ENCODE measurements at places on chromosomes 12 and 14.

DNA sequence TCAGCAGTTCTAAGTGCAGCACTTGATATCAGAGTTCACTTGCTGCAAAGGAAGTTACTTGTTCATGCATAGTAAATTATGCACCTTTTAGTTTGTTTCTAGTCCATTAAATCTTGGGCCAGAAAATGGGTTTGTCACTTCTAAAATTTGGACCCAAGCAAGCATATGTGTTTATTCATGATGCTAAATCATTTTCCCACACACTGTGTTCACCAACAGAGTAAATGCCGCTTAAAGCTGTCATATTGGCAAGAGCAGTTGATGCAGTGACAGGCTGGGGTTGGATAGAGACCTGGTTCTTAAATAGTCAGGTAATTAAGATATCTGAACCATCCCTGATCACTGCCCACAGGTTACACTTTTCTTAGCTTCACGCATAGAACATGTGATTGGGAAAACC lies 409.7 kb downstream of the EGLN3 start:
- no peak for DNase-seq

DNA sequence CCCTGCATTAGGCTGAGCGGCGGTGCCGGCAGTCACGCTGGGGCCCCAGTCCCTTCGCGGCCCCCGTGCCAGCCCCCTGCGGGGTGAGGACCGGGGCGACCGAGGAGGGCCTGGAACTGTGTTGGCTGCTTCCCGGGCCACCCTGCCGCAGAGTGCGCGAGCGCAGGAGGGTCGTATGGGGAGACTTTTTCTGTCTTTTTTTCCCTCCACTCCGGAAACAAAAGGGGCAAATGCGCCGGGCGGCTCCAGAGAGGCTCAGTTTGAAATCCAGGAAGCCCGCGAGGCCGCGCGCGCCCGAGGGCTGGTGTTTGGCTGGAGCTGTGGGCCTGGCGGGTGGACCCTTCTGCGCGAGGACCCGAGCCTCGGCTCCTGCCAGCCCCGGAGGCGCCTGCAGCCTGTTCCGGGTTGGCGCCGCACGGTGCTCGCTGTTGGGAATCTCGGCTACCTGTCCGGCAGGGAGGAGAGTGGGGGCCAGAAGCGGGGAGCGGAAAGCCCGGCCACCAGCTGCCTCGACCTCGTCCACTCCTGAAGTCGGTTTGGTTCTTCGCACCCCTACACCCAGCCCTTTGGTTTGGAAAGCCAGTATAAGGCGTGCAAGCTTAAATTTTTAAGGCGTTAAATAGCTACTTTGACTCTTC lies 638 bp downstream of the PLEKHG3 start:
- no peak for DNase-seq

DNA sequence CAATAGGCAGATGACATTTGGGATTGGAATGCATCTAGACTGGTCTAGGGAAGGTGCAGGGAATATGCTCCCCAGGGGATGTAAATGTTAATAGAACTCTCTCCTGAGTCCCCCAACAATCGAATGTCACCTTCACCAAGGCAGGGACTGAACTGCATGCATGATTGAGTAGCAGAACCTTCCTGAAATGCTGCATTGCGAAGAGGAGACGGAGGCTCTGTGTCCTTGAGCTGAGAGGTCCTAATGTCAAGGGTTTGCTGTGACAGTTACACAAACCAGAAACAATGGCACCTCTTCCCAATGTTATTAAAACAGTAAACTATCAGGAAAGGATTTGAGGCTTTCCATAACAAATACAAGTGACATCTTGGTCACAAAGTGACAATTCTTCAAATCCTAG lies 117.5 kb upstream of the SFSWAP start:
- no peak for DNase-seq

- DNase-seq: no peak
These were observed 21.4 kb downstream of the WNT5B start for GRCh38 chr12:1650260-1650977.

DNA sequence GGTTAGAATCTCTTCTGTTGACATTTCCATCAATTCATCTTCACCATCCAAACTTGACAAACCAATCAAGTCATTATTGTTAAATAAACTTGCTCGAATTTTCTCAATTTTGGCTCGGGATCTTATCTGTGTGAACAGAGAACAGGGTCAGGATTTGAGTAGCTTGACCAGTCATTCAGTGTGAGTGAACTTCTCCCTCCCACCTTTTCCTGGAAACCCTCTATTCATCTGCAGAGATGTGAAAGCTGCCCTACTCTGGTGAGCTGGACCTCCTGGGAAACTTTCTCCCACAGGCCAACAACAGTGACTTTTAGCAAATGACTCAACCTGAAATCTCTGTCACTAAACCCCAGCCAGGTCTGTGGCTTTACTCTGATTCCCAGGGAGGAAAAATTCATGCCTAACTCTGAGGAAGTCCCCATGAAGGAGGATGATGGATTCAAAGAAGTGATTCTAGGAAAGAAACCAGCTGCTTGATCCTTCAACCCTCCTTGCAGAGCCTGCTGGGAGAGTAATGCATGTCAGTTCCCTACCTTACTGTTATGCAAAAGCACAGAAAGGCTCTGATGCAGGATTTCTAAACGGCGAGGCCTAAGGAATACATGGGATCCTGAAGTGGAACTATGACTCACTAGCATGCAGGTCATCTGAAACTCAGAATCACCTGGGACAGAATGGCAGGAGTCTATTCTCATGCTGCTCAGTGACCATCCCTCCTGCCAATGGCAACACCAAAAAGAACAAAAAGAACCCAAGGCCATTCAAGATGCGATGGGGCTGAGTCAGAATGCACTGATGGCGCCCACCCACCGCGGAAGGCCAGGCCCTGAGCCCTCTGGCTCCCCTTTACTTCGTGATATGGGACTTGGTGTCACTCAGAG lies 58.0 kb downstream of the TRAFD1 start:
- no peak for DNase-seq

GRCh38 chr14:80167793-80168448 lies 43.4 kb downstream of the DIO2 start:
- no peak for DNase-seq

- no peak for DNase-seq
These were observed 207.1 kb downstream of the GALC start for GRCh38 chr14:87785897-87786296.

GRCh38 chr12:46659032-46659650 lies 166.7 kb downstream of the SLC38A4 start:
- DNase-seq: no peak

GRCh38 chr12:14452865-14453264 lies 87.4 kb downstream of the ATF7IP start:
- DNase-seq: no peak

- DNase-seq: no peak
These were observed 1026.6 kb upstream of the TMEM132C start for GRCh38 chr12:127240249-127240929.

- DNase-seq: no peak
These were observed 6.8 kb upstream of the ATG14 start for GRCh38 chr14:55418411-55418810.

DNA sequence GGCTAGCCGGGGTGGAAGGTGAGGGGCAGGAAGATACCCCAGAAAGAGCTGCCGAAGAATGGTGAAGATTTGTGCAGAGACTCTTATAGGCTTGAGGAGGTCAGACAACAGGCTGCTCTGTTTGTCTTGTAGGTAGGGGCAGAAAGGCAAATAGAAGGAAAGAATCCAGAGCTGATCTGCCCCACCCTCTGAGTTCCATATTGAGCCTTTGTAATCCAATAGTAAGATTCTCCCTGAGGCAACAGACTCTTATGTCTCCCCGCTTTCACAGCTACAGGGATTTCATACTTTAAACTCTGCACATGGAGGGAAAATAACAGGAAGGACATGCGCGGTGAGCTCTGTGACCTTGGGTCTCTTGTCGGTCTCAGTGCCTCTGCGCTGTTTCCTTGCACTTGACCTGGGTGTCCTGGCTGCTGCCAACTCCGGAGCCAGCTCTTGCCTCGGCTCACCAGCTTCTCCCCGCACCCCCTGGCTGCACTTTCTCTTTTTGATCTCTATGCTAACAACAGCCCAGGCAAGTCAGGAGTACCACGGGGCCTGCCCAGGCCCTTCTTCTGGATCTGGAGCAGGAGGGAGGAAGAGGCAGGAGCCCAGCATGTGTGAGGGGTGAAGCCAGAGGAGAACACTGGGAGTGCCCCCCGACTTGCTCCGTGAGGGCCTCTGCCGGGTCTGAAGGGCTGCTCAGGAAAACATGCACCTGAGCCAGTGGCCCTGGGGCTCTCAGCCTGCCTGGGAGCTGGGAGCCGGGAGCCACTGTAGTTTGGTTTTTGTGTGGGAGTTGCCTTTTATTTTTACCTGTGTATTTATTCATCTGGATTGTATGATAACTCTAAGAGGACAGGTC lies 75.8 kb downstream of the PPP1R36 start:
- no peak for DNase-seq

DNA sequence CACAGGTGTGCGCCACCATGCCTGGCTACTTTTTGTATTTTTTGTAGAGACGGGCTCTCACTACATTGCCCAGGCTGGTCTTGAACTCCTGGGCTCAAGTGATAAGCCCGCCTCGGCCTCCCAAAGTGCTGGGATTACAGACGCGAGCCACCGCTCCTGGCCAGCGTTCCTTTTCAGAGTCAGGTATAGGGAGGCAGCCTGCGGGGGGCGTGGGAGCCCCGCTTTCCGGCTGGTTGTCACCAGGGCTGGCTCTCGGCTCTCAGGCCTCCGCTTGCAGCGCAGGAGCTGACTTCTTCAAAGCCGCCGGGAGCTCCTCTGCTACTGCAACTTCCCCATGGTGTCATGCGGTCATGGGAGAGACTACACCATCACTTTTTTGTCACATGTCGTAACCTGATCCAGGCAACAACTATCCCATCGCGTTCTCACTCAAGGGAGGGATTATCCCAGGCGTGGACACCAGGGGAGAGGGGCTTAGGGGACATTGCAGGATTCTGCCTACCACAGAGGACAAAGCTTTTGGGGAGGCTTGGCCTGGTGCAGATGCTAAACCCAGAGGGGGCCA lies 129.4 kb downstream of the SCARB1 start:
- DNase-seq: no peak

- no peak for DNase-seq
These were observed 344.5 kb upstream of the NAV3 start for GRCh38 chr12:77485961-77486854.

DNA sequence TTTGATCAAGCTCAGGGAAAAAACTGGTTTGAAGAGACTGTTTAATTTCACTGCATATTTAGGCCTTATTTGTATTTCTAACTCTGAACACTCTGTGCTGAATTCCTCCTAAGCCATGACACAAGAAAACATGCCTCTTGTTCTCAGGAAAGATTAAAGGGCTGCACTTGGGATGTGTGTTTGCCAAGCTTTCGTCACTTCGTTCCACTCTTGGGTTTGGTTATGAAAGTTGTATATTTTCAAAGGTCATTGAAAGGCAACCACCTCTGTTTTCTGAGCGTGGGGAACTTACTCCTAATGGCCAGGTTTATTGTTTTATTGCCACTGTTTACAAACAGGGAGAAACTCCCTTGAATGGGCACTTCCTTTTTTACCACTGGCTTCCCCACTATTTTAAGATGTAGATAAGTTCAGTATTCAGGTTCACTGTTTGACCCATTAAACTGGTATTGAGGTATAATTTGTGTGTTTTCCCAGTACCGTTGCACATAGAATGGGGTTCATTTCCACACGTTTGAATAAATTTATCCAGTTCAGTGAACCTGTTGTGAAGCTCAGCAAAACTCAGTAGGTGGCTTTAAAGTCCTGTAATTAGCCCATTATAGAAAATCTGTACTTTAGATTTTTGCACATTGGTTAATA lies 65.3 kb downstream of the NKX2-1 start:
- DNase-seq: no peak

GRCh38 chr12:54463484-54463883 lies 9.9 kb downstream of the GTSF1 start:
- DNase-seq: no peak

DNA sequence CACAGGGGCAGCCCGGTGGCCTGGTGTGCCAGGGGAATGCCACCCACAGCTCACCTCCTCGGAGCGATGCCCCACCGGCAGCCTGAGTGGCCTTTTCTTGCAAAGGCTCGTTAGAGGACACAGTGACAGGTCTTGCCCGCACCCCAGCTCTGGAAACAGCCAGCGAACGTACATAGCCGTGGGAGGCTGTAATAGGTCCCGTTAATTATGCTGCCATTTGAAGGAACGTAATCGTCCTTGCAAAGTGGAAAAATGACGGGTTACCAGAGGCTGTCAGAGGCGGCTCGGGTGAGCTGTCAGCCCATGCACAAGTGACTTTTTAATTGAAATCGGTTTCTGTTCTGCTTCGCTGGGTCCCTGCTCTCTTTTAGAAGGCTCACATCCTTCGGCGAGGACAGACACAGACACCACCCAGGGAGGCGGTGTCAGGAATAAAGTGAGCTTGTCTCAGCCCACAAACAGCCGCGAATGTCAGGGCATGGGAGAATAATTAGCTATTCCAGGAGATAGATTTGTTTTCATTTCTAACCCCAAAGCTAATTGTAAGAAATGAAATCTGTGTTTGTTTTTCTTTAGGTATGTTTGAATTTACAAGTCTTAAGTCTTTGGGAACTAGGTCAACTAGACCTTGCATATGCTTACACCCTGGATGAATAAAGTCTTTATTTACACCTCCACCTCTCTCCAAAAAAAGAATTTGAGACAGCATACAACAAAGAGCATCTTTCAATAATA lies 77.2 kb upstream of the RFLNA start:
- no peak for DNase-seq

GRCh38 chr12:47570151-47570550 lies 135.7 kb downstream of the RPAP3 start:
- no peak for DNase-seq

GRCh38 chr12:31120392-31121008 lies 46.8 kb downstream of the DDX11 start:
- DNase-seq: no peak

DNA sequence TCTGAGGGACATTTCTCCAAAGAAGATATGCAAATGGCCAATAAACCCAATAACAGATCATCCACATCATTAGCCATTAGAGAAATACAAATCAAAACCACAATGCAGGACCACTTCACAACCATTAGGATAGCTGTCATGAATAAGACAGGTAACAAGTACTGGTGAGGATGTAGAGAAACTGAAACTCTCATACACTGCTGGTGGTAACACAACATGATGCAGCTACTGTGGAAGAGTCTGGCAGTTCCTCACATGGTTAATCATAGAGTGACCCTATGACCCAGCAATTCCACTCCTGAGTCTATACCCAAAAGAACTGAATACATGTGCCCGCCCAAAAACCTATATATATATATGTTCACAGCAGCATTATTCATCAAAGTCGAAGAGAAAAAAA lies 39.0 kb downstream of the TTC9 start:
- no peak for DNase-seq

GRCh38 chr14:65033181-65033580 lies 46.5 kb downstream of the FNTB start:
- no peak for DNase-seq

GRCh38 chr12:49866859-49867569 lies 24.1 kb upstream of the BCDIN3D start:
- DNase-seq: peak; percentile 62

DNA sequence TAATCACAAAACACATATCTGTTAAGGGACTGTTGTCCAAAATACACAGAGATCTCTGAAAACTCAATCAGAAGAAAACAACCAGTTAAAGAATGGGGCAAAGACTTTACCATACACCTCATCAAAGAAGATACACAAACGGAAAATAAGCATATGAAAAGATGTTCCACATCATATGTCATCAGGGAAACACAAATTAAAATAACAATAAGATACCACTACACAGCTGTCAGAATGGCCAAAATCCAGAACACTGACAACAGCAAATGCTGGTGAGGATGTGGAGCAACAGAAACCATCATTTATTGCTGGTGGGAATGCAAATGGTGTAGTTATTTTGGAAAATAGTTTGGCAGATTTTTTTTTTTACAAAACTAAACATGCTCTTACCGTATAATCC lies 220.5 kb upstream of the FOXN3 start:
- no peak for DNase-seq
